ENCODE measurements at places on chromosomes 16 and 17. TPM values are rescaled to one million over a fixed set of nuclear protein-coding genes. Genes with fewer than 3 reads are reported as not detected.

DNA sequence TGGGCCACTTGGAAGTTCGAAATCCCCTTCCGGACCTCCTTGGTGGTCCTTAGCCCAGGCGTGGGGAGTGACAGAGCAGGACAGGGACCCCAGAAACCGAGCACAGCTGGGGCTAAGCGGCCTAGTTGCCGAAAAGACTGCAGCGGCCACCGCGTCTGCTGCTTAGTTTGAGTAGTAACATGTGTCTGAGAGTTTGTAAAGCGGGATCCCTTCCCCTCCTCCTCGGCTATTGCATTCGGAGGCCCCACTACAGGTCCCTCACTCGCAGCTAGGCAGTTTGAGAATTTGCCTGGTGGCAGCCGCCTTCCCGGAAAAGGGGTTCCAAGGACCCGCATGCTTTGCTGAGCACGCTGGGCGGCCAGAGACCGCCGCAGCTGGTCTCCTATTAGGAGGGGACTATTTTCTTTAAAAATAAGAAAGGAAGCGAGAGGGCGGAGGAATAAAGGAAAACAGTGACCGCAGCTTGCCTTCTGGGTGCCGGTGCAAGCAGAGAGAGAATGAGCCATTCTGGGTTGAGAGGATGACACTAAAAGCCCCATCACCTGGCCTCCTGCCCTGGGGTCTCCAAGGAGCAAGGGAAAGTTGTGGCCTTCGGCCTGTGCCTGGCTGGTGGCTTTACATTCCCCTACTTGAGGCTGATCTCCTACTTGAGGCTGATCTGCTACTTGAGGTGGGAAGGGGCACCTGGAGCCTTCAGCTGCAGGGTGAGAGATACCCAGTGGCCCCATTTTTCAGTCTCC lies 1.1 kb upstream of the HOXB5 start:
- no peak for DNase-seq

Gene CUEDC1
- total RNA-seq = 42.8 TPM

Gene KCNH6
- total RNA-seq = 0.27 TPM

Gene PARD6A
- 5.5 TPM for total RNA-seq

- no peak for DNase-seq
Observed at GRCh38 chr16:89921702-89922476, 1.3 kb upstream of the TUBB3 start.
